ENCODE measurements at places on chromosomes 11 and 22.
A peak's percentile ranks its signal among the peaks of the same experiment; 100 is the strongest.

- DNase-seq: no peak
These were observed 69.3 kb downstream of the ABTB2 start for GRCh38 chr11:34288492-34288891.

DNA sequence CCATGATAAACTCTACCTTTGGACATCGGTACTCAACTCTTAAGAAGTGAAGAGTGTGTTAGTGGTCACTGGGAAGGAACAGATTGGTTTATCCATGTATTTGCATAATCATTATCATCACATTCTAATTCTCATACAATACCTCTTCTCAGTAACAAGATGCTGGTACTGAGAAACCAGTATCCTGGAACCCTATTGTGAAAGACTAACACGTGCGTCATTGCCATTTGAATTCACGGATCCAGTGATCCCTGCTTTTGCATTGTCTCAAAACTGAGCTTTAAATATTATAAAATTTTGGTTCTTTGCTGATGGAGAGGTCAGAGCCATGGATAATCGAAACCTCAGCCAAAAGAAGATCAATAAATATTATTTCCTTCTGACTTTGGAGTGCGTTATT is 35.2 kb downstream of the KIRREL3 start:
- no peak for DNase-seq

GRCh38 chr22:20951932-20952380 is 15.1 kb upstream of the AIFM3 start:
- no peak for DNase-seq

- no peak for DNase-seq
These were observed 22.4 kb downstream of the CPT1A start for GRCh38 chr11:68819362-68819761.

- DNase-seq: peak; percentile 78
These were observed 53.0 kb downstream of the SIK3 start for GRCh38 chr11:117045196-117045595.

Data from NCI-H524 (cell line).